ENCODE measurements at places on chromosomes 13 and 19.

DNA sequence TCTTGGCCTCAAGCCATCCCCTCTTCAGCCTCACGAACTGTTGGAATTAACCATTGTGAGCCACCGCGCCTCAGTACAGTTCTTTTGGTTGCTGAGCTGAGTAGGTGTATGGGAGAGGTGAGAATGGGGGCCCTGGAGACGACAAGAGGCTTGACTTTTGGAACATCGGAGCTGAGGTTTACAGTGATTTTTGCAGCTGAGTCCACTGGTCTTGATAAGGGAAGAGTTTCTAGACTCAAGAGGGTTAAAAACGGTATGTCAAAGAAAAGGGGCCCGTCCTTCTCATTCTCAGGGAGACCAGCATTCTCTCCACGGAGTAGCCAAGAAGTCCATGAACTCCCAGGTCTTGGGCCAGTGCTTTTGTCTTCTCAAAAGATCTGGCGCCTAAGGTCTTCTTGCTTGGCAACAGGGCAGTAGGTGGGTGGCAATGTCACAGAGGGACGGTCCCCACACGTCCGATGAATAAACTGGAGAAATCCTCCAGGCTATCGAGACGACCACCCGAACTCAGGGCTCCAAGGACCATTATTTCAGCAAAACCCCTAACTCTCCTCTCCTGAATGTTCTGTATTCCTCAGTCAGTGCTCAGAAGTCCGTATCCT, 6.4 kb upstream of the QTRT1 start:
- no peak for DNase-seq

GRCh38 chr19:21698215-21698614, 69.2 kb downstream of the ZNF100 start:
- DNase-seq: no peak

DNA sequence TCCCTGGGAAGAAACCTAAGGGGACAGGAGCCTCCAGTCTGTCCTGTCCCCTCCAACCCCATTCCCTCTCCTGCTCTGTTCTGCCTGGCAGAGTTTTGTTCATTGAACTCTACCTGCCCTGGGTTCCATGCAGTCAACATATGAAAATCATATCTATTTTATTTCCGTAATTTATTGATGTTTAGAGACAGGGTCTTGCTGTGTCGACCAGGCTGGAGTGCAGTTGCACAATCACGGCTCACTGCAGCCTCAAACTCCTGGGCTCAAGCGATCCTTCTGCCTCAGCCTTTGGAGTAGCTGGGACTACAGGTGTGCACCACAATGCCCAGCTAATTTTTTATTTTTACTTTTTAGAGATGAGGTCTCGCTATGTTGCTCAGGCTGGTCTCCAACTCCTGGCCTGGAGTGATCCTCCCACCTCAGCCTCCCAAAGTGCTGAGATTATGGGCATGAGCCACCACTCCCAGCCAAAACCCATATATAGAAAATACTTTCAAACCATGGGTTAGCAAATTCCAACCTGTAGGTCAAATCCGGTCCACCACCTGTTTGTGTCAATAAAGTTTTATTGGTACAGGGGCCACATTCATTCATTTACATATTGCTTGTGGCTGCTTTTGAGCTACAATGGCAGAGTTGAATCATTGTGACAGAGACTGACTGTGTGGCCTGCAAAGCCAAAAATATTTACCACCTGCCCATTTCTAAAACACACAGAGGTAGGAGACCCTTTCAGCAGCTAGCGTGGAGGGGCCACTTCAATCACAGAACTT, 39.3 kb downstream of the FBN3 start:
- no peak for DNase-seq

DNA sequence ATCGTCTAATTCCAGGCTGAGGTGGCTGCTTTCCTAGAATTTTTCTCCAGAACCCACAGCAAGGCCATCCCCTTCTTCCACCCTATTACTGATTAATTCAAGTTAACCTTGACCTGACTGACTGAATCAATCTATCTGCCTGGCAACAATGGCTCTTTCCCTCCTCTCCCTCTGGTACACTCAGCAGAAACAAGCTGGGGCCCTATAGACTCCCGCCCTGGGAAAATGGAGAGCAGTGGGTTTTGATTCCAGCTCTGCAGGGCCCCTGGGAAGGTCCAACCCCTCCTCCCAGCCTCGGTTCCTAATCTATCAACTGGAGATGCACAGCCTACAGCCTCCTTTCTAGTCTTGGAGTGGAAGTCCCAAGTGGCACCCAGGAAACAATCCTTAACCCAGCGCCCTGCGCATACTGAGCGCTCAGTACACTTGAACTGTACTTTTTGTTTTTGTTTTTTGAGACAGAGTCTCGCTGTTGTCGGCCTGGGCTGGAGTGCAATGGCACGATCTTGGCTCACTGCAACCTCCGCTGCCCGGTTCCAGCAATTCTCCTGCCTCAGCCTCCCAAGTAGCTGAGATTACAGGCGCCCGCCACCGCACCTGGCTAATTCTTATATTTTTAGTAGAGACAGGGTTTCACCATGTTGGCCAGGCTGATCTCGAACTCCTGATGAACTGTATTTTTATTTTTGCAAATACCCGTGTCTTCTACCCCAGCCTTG, 5.2 kb upstream of the C3 start:
- DNase-seq: no peak

- no peak for DNase-seq
These were observed 881 bp downstream of the ZNF20 start for GRCh38 chr19:12139269-12139668.

- no peak for DNase-seq
These were observed 8.7 kb downstream of the NR2F6 start for GRCh38 chr19:17236811-17237543.

- DNase-seq: no peak
These were observed 189.5 kb upstream of the SLC10A2 start for GRCh38 chr13:103255587-103256301.
